NCI-H1105 (cell line): ENCODE measurements at places on chromosomes 7 and 10.
A peak's percentile ranks its signal among the peaks of the same experiment; 100 is the strongest.

DNA sequence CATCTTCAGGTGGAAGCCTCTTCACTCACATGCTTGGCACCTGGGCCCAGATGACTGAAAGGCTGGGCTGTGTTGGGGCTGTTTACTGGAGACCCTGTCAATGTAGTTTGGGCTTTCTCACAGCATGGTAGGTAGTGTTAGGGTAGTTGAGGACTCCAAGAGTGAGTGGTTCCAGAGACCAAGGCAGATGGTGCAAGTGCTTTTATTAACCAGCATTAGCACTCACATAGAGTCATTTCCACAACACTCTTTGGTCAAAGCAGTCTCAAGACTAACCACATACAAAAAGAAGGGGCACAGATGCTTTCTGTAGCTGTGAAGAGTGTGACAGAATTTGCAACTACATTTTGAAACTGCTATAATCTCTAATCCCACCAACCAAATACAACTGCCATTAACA lies 135.0 kb downstream of the RTKN2 start:
- no peak for DNase-seq

- no peak for DNase-seq
These were observed 74.5 kb downstream of the SND1 start for GRCh38 chr7:127726476-127726875.

GRCh38 chr7:37449621-37450020 lies 957 bp upstream of the ELMO1 start:
- no peak for DNase-seq

DNA sequence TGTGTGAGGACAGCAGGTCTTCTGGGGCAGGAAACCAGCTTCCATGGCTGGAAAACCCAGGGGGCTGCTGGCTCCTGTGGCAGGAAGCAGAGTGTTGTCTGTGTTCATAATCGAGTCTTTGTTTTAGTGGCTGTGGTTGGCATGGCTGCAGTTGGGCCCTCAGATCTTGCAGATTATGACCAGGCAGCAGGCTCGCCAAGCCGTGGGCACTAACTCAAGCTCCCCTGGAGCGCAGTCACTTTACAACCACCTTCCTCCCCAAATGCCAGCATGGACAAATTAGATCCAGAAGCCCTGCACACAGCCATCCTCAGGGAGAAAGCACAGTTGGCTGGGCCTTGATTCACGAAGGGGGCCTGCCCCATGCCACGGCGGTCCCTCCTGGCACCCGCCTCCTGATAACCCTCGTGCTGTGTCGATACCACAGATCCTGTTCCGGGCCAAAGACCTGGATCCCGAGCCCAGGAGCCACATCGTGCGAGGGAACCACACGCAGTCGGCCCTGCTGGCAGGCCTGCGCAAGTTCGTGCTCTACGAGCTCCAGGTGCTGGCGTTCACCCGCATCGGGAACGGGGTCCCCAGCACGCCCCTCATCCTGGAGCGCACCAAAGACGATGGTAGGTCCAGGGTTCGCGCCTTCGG lies 552.5 kb upstream of the FOXK1 start:
- peak; percentile 31 for DNase-seq

DNA sequence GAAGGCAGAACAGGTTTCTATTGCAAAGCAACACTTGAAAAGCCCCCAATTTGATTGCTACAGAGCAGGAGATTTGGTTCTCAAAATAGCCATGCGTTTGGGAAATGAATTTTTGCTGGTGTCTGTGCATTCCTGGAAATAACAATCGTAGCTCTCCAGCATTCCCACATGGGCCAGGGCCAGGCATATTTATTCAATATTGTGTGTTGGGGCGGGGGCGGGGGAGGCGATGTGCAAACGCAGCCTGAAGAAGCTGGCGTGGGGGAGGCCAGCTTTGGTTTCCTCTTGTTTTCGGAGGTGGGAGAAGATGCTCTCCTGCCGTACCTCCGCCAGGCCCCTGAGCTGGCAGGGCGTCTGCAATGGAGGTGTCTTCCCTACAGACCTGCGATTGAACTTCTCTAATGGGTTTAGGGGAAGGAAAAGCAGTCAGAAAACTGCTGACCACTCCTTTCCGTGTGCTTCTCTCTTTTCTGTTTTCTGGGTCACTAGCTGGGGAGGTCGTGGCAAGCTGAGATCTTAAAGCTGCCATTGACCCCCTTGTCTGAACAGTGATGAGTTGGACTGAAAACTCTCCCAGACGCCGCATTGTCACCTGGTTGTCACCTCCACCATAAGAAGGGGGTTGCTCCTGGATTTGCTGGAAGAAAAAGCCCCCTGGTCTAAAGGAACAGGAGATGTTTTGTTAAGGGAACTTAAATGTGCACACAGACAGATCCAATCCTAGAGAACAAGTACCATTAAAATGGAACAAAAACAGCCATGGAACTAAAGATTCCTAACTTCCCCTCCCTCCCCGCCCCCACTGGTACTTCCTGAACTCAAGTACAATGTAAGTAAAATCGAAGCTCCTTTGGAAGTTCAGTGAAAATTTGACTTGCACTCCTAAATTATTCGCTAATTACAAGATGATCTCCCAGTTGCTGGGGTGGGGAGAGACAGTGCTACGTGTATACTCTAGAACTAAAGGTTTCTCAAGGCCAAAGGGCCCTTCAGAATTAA lies 56.4 kb upstream of the HABP2 start:
- DNase-seq, result no peak

DNA sequence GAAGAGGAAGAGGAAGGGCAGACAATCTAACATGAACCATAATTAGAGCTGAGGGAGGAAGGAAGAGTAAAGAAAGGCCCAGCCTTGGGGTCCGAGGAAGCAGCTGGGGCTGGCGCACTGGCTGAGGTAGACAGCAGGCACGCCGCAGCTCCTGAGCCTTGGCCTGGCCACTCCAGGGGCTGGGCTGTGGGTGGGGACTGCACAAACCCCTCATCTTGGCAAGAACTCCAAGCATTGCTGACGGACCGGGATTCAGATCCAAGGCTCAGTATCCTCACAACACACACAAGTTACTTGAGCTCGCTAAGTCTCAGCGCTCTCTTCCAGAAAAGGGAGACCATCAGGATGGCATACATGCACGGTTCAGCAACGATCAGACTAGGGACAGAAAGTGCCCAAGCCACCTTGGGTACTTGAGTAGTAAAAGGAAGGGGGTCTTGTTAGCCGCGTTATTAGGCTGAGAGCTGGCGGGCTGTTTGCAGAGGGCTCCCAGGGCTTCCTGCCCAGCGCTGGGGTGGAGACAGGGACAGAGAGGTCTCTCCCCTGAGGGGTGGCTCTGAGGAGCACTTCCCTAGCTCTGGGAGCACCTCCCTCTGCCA lies 4.5 kb downstream of the TNS3 start:
- DNase-seq, result no peak

DNA sequence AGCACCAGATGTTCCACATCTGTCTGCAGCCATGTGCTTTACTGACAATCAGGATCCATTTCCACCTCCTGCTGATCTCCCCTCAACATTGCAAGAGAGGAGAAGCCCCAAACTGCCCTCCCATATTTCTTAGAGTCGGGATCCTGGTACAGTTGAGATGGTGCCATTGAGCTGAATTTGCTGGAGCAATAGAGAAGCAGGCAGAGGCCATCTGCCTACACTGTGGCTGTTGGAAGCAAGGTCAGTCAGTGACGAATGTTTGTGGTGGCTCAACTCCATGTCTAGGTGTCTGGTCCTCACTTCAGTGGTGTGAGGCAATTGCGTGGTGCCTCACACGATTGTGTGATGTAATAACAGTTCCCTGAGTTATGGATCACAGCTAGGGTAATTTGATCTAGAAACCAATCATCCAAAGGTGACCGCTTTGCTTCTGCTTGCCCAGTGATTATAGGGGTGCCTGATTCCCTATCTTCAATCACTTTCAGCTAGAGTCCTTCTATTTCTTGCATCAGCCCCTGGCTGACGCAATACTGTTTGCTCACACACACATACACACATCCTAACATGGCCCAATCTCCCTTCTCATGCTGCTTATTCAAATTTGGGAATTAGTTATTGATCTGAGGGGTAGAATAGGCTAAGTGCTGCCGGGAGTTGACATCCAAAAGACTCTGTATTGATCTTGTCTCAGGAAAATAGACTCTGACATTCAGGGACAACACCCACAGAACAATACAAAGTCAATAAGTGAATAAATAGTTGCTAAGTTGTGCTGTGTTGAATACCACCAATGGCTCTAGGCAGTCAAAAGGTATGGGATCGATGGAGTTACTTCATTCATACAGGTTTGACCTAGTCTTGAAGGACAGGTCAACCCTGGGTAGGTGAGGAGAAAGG lies 46.1 kb upstream of the SLC35B4 start:
- no peak for DNase-seq

- no peak for DNase-seq
These were observed 500.1 kb downstream of the ETV1 start for GRCh38 chr7:13489386-13489785.

DNA sequence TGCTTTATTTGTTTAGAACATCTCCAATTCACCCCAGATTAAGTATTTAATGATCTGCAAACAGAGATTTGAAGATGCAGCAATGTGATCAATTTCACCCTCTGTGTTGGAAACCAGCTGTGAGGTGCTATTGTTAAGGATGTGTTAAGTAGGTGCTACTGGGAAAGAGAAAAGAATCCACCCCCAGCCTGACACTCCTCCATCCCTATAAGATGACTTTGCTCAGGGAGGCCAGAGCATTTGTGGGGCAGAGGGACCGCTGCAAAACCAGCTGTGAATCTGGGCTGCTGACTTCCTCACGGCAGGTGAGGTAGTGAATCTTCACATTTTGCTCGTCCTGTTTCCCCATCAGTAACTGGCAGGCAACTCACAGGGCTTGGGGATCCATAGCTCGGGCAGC lies 297.5 kb downstream of the GFRA1 start:
- DNase-seq, result no peak

DNA sequence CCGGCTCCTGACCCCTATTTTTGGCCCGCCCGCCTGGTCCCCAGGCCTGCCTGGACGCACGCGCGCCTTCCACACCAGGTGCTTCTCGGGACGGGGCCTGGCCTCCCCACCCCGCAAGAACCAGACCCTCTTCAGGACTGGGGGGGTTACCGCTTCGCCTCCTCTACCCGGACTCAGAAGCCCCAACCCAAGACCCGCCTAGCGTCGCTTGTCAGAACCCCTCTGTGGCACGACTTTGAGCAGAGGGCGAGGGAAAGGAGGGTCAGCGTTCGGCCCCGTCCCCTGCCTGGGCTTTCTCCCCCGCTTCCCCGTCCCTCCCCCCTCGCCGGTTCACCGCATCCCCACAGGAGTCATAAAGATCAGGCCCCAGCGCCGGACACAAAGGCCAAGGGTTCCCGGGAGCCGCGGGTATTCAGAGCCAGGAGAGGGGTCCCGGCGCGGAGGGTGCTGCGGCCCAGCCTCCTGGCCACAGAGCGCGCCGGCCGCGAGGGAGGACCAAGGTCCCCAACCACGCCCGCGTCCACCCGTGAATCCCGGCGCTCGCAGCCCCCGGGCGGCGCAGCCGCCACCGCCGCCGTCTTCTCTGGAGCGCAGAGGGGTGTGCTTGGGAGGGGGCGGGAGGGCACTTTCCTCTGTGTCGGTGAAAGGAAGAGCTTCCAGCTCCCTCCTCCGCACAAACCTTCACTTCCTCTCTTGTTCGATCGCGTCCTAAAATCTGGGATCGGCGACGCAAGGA lies 351.9 kb downstream of the DNAJB6 start:
- no peak for DNase-seq

DNA sequence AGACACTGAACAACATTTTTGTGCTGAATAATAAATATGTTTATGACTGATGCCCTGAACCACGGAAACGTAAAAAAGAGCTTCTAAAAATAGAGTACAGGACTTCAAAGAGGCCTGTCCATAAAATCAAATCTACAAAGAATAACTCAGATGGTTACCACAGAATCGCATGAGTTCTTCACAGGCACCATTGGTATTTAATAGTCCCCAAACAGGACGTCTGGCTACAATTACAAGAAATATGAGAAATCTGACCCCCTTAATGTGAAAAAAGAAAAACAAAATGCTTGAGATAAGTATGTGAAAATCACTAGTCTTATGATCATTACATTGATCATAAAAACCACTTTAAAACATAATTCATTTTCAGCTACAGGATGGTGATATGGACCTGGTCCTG lies 20.8 kb downstream of the CYTH3 start:
- DNase-seq, result no peak

DNA sequence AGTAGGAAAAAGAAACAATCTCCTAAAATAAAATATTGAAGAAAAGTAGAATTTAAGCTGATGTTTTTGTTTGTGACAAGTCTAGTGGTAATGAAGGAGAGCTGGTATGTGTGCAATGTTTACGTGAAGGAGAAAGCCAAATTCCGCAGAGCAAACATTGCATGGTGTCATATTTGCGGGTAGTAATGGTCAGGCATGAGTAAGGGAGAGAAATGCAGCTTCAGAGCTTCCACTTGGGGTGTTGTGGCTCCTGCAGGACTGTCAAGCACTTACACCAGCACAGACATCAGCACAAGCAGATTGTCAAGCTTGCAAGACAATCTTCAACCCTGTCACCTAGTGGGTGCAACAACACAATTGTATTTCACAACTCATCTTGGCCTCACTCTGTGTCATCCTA lies 136.5 kb upstream of the ETV1 start:
- DNase-seq, result no peak

DNA sequence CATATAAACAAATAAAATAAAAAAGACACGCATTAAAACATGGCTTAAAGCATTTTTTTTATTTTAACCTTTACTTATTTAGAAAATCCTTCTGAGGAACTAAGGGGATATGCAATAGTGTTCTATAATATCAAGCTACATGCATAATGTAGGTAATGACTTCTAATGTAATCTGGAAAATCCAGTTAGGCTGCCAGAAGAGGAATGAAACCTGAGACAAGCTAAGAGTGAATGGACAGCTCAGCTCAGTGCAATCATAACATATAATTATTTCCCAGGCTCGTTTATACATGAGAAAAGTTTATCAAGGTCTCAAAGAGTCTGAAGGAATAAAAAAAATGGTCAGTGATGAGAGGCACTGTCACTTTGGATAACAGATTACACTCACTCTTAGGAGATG lies 649.0 kb upstream of the PCDH15 start:
- no peak for DNase-seq

- peak; percentile 13 for DNase-seq
These were observed 21.9 kb upstream of the KCNK18 start for GRCh38 chr10:117175215-117175900.

- DNase-seq, result no peak
These were observed 150.7 kb downstream of the OAT start for GRCh38 chr10:124267911-124268549.

GRCh38 chr7:1466524-1467271 lies 7.4 kb upstream of the MICALL2 start:
- DNase-seq, result no peak
